Cardiac septum (tissue), 1 donor: ENCODE measurements at places on chromosomes 5 and 9. TPM values are rescaled to one million over a fixed set of nuclear protein-coding genes. Genes with fewer than 3 reads are reported as not detected.

Gene GADD45G
- total RNA-seq, result 29.6 TPM

GRCh38 chr9:126218359-126219125 is 108.1 kb upstream of the MVB12B start:
- no peak for DNase-seq

GRCh38 chr5:98774192-98775033 is 950 bp downstream of the RGMB start:
- peak; percentile 80 for DNase-seq

Gene IL9
- total RNA-seq, result not detected
